ENCODE measurements at places on chromosomes 1 and 21. TPM values are rescaled to one million over a fixed set of nuclear protein-coding genes. Genes with fewer than 3 reads are reported as not detected.

DNA sequence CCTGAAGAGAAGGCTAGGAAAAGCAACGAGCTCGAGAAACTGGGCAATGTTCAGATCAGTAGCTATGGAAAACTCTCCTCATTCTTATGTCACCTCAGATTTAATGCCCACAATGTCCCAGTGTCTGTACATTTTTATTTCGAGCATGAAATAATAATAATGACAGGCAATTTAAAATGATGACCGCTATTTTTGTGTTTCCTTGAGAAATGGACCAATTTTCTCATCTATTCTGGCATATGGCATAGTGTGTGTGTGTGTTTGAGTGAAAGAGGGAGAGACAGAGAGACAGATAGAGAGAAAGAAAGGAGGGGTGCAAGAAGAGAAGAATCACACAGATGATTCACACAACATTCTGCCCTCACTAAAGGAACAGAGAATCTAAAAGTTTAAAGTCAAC is 119.1 kb upstream of the C1orf21 start:
- no peak for DNase-seq

- DNase-seq: no peak
Measured at GRCh38 chr21:33984021-33984481, 68.4 kb upstream of the ATP5PO start.

DNA sequence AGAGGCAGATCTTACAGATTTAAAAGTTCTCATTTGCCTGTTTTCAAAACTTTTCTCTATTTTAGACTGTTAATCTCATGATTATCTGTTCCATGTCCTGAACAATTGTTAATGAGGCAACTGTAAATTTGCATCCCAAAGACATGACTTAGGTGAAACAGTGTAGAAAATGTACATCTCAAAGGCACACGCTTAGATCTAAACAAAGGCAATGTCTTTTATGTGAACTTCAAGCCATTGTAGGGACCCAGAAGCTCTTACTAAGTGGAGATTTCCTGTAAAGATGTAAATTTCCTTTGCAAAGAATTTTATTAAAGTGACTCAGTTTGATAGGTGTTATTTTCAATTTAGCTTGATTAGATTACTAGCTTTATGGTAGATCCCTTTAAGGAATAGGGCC is 125.2 kb upstream of the F3 start:
- DNase-seq: no peak

GRCh38 chr1:61687901-61688300 is 37.0 kb downstream of the TM2D1 start:
- peak; percentile 71 for DNase-seq

- DNase-seq: no peak
Measured at GRCh38 chr1:168629466-168629865, 53.1 kb downstream of the XCL1 start.

DNA sequence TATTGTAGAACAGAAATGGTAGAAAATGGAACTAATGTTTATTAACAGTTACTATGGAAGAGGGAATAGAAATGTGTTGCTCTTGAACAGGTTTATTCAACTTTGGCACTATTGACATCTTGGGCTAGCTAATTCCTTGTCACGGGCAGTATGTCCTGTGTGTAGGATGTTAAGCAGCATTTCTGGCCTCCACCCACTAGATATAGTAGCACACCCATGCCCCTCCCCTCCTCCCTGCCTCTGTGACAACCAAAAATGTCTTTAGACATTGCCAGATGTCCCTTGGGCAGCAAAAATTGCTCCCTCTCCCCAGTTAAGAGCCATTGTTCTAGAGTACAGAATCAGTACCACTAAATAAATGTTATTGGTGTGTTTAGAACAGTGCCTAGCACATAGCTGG is 91.4 kb upstream of the TPTE start:
- DNase-seq: peak; percentile 18

DNA sequence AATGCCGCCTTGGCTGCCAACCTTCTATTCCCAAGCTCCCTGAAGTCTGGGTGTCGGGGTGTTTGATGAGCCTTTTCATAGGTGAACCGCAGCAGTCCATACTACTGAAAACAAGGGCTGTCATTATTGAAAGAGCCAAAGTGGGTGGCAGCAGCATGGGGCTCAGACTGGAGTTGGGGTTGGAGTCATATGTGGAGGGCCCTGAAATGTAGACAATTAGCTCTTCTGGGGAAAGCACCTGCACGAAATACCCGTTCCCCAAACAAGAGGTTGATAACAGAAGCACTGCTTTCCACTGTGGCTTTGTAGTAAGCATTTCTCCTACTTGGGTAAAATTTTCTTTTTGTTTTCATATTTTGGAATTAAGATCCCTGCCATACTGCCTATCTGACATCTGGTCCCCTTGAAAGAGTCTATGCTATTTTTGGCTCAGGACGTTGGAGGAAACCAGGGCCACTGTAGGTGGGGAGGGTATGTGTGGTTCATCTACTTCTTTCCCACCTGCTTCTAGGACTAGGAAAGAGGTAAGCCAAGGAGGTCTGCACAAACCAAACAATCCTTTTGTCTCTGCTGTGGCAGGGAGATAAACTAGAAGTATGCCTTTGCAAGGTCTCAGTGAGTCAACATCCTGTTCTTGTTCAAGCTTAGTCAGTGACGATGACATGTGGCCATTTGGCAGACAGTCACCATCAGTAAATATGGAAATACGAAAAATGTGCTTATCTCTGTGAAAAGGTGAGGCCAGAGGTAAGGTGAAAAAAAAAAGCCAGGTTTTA is 197.0 kb upstream of the UBE2U start:
- DNase-seq: peak; percentile 34

The MGST3 gene
- total RNA-seq: 207 TPM

The VPS72 gene
- total RNA-seq: 35.1 TPM

Measured in osteoblast (primary cell).